Stimulated activated CD8-positive, alpha-beta memory T cell treated with anti-CD3 and anti-CD28 coated beads, Interleukin-7, amount 100 ng/mL, for 4 hours (primary cell): ENCODE measurements at places on chromosomes 2 and 18.
A peak's percentile ranks its signal among the peaks of the same experiment; 100 is the strongest.

DNA sequence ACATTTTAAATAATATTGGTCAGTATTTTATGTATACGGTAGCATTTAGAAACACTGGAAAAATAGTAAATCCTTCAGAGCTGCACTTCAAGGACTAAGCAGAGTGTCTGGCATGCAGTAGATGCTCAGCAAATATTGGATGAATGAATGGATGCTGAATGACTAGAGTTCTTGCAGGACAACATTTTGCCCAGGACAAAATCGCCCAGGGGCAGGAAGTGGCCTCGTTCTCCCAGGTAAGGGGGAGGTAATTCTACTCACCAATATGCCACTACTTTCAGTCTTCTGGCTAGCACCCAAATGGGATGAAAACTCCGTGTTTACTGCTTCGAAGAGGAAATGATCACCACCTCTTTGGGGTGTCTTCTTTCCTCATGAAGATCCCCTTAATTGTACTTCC is 4.0 kb upstream of the DGUOK start:
- no peak for DNase-seq

DNA sequence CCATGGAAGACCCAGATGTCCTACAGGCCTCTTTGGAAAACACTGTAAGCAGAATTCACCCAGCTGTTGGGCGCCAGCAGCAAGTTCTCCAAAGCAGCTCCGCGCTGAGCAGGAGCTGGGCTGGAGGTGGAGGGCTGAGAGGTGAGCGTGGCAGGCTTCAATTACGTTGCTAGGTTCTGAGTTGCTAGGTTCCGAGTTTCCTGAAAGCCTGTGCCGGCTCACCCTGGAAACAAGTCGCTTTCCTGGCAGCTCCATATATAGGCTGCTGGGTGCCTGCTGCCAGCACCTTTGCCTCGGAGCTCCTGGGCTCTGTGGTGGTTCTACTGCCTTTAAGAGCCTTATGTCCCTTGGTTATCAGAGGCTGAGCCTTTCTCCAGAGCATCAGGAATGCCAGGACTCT is 14.4 kb upstream of the EGR4 start:
- no peak for DNase-seq

GRCh38 chr2:234377761-234378391 is 119.0 kb downstream of the ARL4C start:
- no peak for DNase-seq

GRCh38 chr2:229443546-229444268 is 172.6 kb upstream of the PID1 start:
- DNase-seq, result no peak

- DNase-seq, result no peak
Observed at GRCh38 chr2:31097962-31098613, 40.2 kb downstream of the GALNT14 start.

DNA sequence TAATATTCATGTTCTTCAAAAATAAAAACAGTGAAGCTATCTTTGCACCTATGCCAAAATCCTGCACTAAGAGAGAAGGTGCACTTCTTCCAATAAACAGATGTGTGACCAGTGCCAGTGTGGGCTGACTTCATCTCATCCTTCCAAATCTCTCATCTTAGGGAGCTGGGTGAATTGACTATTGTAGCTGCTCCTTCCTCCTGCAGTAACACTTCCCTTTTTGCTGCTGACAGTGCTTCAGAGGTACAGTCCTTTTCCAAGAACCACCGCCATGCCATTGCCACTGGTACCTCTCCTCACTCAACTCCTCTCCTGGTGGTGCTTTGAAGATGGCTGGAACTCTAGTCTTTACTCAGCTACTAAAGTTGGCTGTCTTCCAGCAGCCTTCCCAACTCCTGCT is 42.1 kb upstream of the ARHGAP25 start:
- DNase-seq, result no peak

DNA sequence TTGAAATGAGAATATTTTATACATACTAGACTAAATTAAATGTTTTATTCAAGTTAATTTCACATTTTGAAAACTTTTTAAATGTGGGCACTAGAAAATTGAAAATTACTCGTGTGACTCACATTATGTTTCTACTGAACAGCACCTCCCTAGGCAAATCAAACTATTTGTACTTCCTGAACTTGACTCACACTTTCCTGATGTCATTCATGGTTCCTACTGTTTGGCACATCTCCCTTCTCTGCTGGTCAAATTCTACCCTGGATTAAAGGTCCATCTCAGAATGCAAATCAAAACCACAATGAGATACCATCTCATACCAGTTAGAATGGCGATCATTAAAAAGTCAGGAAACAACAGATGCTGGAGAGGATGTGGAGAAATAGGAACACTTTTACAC is 16.7 kb downstream of the LHCGR start:
- no peak for DNase-seq

DNA sequence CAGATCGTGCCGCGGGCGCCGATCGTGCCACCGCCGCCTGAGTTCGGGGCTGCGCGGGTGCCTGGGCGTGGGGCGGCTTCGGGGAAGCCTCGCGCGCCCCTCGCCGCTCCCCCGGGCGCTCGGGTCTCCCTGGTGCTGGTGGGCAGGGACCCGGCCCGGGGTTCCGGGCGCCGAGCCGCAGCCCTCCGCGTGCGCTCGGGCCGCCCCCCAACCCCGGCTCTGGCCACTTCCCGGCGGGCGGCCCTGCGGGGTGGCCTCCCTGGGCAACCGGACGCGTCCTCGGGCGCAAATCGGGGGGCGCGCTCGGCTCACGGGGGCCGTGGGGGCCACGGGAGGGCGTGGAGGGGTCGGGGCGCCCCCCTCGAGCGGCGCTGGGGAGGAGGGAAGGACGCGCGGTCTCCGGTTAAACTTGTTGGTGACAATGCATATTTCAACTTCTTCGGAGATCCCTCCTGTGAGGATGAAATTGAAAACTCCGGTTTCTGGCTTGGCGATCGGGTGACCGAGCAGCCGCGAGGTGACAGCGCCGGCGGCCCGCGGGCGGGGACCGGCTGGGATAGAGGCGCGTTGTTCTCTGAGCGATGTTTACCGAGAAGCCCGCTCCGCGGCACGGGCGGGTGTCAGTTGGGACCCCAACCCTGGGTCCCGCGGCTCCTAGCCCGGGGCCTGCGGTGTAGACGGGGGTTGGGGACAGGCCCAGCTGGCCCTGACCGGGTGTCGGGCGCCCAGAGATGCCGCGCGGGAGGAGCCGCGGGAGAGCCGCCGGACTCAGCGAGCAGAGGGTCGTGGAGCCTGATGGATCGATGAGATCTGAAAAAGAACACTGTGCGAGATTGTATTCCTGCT is 676 bp downstream of the SH3BP4 start:
- no peak for DNase-seq

DNA sequence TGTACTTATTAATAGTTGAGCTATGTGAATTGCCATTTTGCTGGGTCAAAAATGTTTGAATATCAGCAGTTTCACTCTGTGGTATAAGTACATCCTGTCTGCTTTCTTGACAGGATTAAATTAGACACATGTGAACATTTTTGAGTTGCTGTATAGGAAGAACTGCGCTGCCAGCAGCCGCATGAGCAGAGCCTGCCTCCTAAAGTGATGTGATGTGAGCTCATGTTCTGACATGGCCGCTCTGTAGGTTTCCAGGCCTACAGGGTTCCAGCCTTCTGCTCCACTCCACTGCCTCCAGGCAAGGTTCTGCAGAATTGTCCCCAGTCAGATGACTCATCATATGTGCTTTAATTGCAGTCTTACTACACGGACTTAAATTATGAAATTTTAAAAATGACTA is 119.7 kb upstream of the NFATC1 start:
- DNase-seq, result peak; percentile 1

- DNase-seq, result no peak
Observed at GRCh38 chr2:55618025-55618274, 528 bp upstream of the PPP4R3B start.

- DNase-seq, result no peak
Observed at GRCh38 chr18:65018184-65018583, 732.6 kb upstream of the CDH7 start.

GRCh38 chr2:177295484-177295883 is 31.0 kb upstream of the NFE2L2 start:
- no peak for DNase-seq
